ENCODE measurements at places on chromosomes 7 and 10. TPM values are rescaled to one million over a fixed set of nuclear protein-coding genes. Genes with fewer than 3 reads are reported as not detected.

GRCh38 chr10:67492317-67493019 lies 203.5 kb downstream of the CTNNA3 start:
- no peak for DNase-seq

GRCh38 chr10:130489891-130490290 lies 353.7 kb downstream of the GLRX3 start:
- no peak for DNase-seq

DNA sequence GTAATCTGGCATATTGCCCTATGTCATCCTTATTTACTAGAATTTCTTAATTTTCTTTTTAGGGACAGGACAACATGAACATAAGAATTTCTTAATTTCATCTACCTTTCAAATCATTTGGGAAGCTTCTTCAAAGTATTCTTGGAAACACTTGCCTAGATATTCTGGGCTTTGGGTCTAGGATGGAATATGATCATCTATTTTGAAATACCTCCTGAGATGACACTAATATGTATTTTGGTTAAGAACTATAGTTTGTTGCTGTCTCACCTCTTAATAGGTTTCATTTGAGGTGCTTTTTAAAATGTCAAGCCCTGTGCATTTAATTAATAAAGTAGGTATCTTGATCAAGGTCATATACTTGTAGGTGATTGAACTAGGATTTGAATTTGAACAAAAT lies 49.1 kb downstream of the SEPTIN7 start:
- DNase-seq: no peak

GRCh38 chr10:125093199-125093973 lies 67.0 kb downstream of the CTBP2 start:
- DNase-seq: no peak

GRCh38 chr7:97770850-97771249 lies 39.0 kb downstream of the TAC1 start:
- DNase-seq: no peak

GRCh38 chr10:131081376-131081775 lies 230.1 kb downstream of the TCERG1L start:
- DNase-seq: no peak

Gene ANTXRL
- not detected for total RNA-seq

Gene ASZ1
- total RNA-seq: not detected

DNA sequence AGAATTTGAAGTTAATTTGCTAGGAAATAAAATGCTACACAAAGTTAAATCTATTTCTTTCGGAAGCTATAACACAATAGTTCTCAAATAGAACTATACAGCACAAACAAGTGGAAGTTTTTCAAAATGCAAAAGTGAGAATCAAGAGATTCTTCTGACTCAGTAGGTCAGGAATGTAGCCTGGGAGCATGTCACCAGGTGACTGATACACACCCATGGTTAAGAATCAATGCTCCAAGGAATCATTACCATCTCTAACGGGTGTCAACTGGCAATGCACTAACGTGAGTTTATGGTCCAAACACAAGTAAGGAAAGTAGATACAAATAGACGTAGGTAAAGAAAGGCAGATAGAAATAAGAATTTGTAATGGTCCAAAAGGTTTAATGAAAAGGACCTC lies 170.5 kb downstream of the SRPK2 start:
- DNase-seq: no peak

GRCh38 chr7:38283107-38283506 lies 9.7 kb upstream of the TARP start:
- no peak for DNase-seq

- no peak for DNase-seq
Measured at GRCh38 chr10:14958872-14959220, 342 bp upstream of the MEIG1 start.

GRCh38 chr10:74901301-74901700 lies 74.9 kb downstream of the KAT6B start:
- DNase-seq: no peak

GRCh38 chr7:1569440-1569832 lies 396 bp downstream of the PSMG3 start:
- no peak for DNase-seq

DNA sequence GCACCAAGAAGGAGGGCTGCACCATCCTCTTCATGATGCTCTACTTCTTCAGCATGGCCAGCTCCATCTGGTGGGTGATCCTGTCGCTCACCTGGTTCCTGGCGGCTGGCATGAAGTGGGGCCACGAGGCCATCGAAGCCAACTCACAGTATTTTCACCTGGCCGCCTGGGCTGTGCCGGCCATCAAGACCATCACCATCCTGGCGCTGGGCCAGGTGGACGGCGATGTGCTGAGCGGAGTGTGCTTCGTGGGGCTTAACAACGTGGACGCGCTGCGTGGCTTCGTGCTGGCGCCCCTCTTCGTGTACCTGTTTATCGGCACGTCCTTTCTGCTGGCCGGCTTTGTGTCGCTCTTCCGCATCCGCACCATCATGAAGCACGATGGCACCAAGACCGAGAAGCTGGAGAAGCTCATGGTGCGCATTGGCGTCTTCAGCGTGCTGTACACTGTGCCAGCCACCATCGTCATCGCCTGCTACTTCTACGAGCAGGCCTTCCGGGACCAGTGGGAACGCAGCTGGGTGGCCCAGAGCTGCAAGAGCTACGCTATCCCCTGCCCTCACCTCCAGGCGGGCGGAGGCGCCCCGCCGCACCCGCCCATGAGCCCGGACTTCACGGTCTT lies 1.9 kb downstream of the FZD1 start:
- no peak for DNase-seq

Gene UFSP1
- 5.1 TPM for total RNA-seq

DNA sequence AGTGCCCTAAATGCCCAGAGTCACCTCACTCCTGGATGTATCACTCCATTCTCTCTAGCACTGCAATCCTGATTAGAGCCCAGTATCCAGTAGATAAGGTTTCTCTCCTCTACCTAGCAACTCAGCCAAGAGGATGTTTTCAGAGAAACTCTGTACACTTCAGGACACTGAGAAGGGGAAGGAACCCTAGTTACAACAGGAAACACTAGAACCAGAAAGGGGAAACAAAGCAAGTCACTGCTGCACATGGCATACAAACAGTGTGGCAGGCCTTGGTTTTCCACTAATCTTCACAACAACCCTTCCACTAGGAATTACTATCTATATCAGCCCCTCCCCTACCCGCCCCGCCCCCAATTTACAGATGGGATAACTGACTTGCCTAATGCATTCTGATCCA lies 1.6 kb downstream of the FAM204A start:
- no peak for DNase-seq

Gene LAMB4
- not detected for total RNA-seq

DNA sequence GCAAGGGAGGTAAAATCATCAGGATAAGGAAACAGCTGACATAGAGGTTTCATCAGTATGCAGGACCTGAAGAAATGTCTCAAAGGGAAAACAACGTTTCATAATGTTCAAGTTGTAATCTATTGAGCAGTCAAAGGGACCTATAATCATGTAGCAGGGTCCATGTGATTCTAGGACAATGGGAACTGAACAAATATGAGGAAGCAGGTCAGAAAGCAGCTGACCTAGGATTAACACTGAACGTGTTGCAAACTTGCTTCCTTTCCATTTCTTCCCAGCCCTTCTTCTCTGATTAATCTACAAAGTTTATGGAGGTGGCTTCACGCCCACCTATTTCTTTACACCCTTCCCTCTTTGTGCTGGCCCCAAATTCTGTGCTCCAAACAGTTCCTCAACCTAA lies 256.9 kb upstream of the AKR1E2 start:
- DNase-seq: no peak

Gene ELMO1
- 118 TPM for total RNA-seq

Gene TCERG1L
- 0.11 TPM for total RNA-seq

Gene HOXA5
- not detected for total RNA-seq

DNA sequence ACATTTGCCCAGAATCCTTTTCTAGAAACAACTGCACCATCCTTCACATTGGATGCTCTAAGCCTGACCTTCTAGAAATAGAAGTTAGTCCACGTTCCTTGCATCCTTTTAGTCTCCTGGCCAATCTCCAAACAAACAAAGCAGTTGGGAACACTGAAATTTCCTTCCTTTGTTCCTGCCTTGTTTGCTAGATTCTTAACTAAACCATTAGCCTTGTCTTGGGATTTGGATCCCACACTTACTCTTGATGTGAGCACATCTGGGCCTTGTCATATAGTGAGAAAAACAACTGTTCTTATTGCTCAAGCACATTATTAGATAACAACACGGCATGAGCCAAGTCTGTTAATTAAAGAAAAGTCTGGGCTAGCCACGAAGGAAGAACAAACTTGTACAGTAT lies 319.3 kb upstream of the GHITM start:
- DNase-seq: no peak

- no peak for DNase-seq
Measured at GRCh38 chr10:117534321-117535297, 7.9 kb upstream of the EMX2 start.

- no peak for DNase-seq
Measured at GRCh38 chr10:79434223-79434687, 11.2 kb downstream of the ZCCHC24 start.

DNA sequence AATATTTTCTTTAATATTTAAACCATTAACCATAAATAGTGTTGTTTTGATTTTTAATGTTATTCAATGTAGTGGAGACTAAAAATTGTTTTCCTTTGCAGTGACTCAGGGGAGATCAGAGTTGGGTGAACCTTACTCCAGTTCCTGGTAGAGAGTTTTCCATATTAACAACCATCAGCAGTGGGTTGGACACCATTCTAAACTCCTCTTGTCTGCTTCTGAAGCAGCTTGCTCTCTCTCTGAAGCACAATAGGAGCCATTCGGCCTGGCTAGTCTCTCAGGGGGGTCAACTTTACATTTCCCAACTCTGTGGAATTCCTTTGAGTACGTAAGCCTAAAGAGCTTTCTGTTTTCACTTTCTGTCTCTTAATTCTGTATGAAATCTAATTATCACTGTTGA lies 9.4 kb upstream of the NRG3 start:
- no peak for DNase-seq

DNA sequence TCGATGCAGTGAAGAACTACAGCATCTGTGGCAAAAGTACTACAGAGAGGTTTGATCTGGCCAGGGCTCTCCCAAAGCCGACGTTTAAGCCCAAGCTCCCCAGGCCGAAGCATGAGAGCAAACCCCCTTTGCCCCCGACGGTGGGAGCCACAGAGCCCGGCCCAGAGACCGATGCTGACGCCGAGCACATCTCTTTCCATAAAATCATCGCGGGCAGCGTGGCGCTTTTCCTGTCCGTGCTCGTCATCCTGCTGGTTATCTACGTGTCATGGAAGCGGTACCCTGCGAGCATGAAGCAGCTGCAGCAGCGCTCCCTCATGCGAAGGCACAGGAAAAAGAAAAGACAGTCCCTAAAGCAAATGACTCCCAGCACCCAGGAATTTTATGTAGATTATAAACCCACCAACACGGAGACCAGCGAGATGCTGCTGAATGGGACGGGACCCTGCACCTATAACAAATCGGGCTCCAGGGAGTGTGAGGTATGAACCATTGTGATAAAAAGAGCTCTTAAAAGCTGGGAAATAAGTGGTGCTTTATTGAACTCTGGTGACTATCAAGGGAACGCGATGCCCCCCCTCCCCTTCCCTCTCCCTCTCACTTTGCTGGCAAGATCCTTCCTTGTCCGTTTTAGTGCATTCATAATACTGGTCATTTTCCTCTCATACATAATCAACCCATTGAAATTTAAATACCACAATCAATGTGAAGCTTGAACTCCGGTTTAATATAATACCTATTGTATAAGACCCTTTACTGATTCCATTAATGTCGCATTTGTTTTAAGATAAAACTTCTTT lies 2.3 kb downstream of the LRRTM3 start:
- no peak for DNase-seq

DNA sequence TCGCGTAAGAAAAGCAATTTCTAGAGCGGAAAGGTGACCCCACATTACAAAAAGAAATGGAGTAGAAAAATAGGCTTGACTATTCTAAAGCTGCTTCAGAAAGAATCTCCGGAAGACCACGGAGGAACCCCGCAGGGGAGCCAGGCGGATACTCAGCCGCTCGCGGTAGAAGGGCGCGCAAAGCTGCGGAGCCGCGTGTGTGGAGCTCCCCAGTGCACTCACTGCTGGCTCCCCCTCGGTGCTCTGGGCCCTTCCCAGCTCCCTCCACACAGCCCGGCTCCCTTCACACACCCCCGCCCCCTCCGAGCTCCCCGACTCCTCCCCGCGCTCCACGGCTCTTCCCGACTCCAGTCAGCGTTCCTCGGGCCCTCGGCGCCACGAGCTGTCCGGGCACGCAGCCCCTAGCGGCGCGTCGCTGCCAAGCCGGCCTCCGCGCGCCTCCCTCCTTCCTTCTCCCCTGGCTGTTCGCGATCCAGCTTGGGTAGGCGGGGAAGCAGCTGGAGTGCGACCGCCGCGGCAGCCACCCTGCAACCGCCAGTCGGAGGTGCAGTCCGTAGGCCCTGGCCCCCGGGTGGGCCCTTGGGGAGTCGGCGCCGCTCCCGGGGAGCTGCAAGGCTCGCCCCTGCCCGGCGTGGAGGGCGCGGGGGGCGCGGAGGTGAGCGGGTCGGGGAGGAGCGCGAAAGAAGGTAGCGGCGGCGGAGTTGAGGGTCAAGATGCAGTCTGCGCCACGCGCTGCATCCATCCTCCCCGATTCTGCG lies at the start of gene STEAP2:
STEAP2 (plus strand) TSS at position 350 of the 758 bp plus-strand sequence. CDS start 13,343 bp downstream, outside the sequence.
- no peak for DNase-seq

Gene KCNIP2
- 0.37 TPM for total RNA-seq

Gene CYP2W1
- total RNA-seq: not detected

DNA sequence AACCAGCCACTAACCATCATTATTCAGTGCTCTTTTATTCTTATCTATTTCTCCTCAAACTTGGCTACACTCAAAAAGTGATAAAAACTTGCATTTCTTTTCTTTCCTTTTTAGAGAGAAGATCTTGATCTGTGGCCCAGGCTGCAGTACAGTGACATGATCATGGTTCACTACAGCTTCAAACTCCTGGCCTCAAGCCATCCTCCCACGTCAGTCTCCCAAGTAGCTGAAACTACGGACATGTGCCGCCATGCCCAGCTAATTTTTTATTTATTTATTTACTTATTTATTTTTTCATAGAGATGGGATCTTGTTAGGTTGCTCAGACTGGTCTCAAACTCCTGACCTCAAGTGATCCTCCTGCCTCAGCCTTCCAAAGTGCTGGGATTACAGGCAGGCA lies 24.6 kb upstream of the TMEM248 start:
- DNase-seq: no peak

Gene LEP
- not detected for total RNA-seq

Data from activated T-cell treated with anti-CD3 and anti-CD28 coated beads, Interleukin-2, amount 50 U/mL, for 4 hours (primary cell).